Astrocyte of the spinal cord (primary cell): ENCODE measurements at places on chromosomes 2 and 18.

- DNase-seq = no peak
Measured at GRCh38 chr2:235218486-235218907, 266.7 kb downstream of the SH3BP4 start.

DNA sequence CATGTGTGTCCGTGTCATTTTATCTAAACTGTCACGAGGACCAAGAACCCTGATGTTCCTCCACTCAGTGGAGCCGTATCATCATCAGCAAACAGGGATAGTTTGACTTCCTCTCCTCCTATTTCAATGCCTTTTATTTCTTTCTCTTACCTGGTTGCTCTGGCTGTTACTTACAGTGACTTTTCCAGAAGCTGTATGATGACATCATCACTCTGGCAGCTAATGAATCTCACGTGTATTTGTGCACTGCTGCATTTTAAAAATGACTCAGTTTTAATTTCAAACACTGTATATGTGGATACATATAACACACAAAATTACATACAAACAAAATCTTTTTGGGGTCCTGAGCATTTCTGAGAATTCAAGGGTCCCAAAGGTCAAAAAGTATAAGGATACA, 481.4 kb downstream of the CDH2 start:
- no peak for DNase-seq

GRCh38 chr2:67898595-67898994, 164.2 kb downstream of the C1D start:
- peak; percentile 7 for DNase-seq

- DNase-seq = no peak
Measured at GRCh38 chr2:95574506-95574905, 17.3 kb upstream of the TRIM43 start.

DNA sequence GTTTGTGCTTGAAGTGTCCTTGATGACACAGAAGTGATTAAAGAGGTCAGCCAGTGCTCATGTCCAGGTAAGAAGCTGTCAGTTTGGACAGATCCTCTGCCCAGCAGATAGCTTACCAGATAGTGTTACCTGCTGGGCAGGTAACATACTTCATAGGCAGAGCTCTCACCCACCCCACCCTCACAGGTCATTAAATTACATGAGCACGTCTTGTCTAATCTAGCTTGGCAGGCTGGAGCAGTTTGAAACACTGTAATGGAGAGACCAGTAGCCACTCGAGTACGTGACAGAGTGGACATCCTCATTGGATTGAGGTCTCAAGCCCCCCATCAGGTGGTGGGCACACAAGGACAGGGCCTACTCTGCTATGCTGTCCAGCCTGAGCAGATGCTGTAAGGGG, 27.1 kb downstream of the TTC32 start:
- no peak for DNase-seq

- DNase-seq = no peak
Measured at GRCh38 chr2:38934742-38935141, 45.1 kb downstream of the ARHGEF33 start.

GRCh38 chr18:5391409-5391808, 95.9 kb upstream of the ZBTB14 start:
- no peak for DNase-seq

DNA sequence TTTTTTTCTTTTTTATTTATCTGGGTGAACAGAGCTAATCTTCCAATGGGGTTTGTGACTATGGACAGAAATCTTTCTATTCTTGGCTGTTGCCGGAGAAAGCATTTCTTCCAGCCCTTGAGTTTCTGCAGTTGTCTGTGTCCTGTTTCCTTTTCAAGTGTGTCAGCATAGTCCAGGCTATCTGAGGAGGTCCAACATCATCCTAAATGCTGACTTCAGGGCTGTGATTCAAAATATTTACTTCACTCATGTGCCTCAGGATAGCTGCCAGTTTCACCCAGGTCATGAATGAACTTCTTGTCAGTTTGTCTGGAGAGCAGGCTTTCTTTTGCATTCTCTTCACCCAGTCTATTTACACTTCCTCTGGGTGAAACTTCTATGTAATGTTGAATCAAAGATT, 27.9 kb downstream of the ITGAV start:
- DNase-seq = no peak

DNA sequence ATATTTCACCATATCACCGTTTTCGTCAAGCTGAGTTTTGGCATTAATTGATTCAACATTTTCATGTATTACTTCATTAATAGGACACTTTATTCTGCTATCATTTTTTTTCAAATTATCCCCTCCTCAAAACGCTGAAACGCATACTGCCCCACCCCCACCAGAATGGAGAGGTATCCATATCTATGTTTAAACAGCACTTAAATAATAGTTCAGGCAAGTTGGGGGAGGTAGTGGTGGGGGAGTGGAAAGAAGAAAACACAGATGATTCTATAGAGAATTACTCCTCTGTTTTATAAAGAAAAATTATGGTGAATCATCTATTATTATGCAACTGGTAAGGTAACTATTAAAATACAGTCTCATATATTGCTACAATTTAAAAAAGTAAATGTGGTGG, 314.4 kb upstream of the ZEB2 start:
- DNase-seq = no peak

DNA sequence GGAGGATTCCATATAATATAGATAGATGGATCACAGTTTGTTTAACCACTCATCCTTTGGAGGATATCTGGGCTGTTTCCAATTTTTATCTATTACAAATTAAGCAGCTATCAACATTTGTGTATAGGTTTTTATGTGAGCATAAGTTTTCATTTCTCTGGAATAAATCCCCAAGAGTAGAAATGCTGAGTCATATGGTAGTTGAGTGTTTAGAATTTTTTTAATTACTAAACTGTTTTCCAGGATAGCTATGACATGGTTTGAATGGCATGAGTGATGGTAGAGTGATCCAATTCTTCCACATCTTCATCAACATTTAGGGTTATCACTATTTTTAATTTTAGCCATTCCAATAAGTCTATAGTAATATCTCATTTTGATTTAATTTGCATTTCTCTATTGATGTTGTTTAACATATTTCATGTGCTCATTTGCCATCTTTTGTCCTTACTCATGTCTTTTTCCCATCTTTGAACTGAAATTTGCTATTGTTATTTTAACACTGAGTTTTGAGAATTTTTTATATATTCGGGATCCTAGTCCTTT, 31.4 kb downstream of the ABCB11 start:
- no peak for DNase-seq

- no peak for DNase-seq
Measured at GRCh38 chr18:49968644-49969309, 155.4 kb upstream of the ACAA2 start.

GRCh38 chr2:214536625-214537024, 125.8 kb downstream of the VWC2L start:
- DNase-seq = no peak

DNA sequence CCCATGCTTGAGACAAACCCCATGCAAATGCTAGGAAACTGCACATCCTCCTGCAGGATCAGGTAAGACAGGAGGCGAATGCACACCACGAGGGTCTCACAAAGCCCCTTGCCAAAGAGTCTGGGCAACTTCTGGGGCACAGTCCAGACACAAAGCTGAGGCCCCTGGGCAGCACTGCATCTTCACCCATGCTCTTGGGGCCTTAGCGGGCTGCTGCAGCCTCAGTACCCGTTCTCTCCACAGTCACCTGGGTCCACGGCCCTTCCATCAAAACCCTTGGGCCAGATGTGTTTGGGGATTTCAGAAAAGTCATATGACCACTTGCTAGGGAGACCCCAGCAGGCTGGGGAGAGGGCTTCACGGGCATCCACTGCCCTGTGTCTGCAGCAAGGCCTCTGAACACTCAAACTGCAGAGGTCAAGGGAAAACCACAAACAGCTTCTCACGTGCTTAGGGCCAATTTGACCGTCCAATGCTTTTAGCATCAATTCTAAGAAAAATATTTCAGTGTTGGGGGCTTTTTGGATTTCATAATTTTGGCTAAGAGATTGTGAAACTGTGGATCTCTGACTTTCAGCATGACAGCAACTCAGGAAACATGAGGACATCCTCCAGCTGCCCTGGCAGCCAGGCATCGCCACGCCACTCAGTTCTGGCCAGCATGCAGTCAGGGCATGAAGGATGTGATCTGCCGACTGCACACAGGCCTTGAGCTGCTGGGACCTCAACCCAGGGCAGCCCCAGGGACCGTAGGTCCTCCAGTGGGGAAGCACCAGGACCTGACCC, 20.0 kb downstream of the PASK start:
- DNase-seq = no peak

DNA sequence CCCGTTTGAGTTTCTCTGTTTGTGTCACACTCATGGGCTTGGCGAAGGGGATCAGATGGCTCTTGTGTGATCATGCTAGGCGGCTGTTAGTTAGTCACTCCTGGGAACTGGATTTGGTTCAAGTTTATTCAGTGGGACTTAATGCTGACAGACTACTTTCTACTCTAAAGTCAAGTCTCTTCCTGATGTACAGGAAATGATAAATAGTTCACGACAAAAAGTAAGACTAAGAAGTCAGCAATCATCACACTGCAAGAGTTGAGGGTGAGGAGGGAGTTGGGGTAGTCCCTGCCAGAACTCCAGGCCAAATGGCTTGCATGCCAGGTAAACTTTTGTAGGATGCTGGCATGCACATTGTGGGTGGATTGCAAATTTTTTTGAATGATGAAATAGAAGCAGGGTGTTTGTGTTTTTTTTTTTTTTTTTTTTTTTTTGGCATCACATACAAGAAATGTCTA, 25.1 kb upstream of the CCL20 start:
- peak; percentile 25 for DNase-seq

- DNase-seq = no peak
Measured at GRCh38 chr2:26570083-26570430, 71.1 kb downstream of the CIB4 start.
